ENCODE measurements at places on chromosomes 1 and 21.

DNA sequence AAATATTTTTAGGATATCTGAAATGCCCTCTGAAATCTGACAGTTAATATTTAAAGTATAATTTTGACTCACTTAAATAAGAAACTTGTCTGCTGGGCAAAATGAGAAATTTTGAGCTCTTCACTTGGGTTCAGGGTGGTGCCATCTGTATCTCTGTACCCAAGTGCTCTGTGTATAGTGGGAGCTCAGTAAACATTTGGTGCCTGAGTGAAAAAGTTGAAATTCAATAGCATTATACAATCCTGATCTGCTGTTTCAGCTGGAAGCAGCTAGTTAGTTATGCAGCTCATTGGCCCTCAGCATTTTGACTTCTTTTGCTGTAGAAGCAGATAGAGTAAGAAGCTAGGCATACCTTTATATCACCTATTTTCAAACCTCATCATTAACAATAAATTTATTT, 73.3 kb downstream of the RPE65 start:
- peak; percentile 35 for DNase-seq

- DNase-seq, result no peak
These were observed 78.9 kb upstream of the MROH9 start for GRCh38 chr1:170856455-170856854.

GRCh38 chr1:185038813-185039376, 6.5 kb upstream of the RNF2 start:
- no peak for DNase-seq

- no peak for DNase-seq
These were observed 168.3 kb downstream of the RHOU start for GRCh38 chr1:228903434-228904071.

DNA sequence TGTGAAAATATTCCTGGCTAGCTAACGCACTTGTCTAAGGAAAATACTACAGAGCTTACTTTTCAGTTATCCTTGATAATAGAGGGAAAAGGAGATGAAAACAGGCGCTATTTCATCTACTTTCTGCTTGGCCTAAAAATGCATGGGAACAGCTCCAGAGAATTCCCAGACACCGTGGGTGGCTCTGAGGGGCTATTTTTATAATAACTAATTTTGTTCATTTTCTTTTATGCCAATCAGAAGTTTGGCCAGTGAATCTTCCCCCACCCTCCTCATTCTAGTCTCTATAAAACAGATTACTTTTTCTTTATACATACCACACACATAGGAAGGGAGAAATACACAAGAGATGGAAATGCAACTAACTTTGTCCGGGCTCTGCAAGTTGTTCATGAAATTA, 322.9 kb downstream of the SETD4 start:
- no peak for DNase-seq

DNA sequence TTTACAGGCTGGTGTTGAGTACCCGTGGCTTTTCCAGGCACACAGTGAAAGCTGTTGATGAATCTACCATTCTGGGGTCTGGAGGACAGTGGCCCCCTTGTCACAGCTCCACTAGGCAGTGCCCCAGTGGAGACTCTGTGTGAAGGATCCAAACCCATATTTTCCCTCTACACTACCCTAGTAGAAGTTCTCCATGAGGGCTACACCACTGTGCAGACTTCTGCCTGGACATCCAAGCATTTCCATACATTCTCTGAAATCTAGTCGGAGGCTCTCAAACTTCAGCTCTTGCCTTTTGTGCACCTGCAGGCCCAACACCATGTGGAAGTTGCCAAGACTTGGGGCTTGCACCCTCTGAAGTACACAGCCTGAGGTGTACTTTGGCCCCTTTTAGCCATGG, 227.8 kb downstream of the BACH1 start:
- DNase-seq, result no peak

- no peak for DNase-seq
These were observed 2.5 kb downstream of the FCRL4 start for GRCh38 chr1:157595356-157595755.

DNA sequence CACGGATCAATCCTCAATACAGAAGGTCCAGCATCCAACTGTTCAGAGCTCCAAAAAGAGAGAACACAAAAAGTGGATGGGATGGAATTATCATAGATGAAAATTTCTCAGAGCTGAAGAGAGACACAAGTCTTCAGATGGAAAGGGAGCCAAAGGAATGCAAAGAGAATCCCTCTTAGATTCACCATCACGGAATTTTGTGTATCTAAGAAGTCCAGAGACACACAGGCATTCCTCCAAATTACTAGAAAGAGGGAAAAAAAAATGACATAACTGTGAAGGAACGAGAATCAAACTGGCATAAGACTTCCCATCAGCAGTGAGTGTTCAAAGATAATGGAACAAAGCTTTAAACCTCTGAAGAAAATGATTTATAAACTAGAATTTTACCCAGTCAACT, 101.2 kb downstream of the ZSCAN20 start:
- DNase-seq, result no peak

DNA sequence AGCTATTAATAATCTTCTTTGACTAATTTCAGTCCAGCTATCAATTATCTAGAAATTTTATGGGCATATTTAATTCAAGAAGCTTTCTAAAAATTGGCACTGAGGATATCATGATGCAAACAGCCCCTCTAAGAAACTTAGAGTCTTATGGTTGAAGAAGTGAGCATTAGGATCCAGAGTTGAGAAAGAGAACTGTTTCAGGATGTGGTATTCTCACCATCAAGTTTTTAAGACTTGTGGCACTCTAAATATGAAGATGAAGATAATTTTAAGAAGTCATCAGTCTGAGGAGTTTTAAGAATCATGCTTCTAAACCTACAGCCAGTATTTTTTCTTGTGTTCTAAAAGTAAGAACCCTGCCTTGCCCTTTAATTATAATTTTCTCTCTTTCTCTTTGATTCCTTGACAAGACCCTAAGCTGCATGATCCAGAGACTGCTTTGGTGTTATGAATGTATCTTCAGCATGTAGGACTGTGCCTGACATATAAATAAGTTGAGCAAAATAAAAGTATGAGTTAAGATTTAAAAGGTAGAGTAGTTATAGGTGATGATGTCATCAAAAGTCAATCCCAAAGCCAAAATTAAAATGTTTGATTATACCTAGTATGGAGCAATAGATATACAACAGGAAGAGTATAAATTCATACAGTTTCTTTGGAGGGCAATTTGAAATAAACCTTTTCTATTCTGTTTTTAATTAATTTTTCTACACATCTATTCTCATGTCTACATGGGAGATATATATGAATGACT, 39.1 kb downstream of the RPS6KC1 start:
- DNase-seq, result no peak

GRCh38 chr1:248817065-248817464, 8.7 kb downstream of the SH3BP5L start:
- no peak for DNase-seq

- no peak for DNase-seq
These were observed 175.0 kb downstream of the CTH start for GRCh38 chr1:70586046-70586445.

DNA sequence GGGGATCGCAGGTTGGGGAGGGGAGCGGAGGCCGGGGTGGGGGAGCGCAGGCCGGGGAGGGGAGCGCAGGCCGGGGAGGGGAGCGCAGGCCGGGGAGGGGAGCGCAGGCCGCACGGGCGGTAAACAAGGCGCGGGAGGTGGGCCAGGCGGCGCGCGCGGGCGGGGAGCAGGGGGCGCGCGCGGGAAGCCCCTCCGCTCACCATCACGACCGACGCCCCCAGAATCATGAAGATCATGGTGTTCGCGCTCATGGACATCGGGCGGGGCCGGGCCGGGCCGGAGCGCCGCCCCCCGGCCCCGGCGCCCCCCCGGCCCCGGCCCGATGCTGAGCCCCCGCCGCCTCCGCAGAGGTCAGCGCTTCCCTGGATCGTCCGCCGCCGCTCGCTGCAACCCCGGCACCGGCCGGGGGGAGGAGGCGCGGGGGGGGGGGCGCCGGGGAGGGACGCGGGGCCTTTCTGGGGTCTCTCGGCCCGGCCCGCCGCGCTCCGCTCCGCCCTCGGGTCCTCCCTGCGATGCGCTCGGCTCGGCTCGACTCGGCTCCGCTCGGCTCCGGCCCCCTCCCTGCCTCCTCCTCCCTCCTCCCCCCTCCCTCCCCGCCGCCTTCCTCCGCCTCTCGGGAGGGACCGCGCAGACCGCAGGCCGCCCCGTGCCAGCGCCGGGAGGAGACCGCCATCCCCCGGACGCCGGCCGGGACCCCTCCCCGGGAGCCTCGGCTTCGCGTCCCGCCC, at the start of gene TMEM240:
Gene TMEM240, minus strand, starts transcription at position 535 of the 728 bp plus-strand sequence. Its CDS starts 278 bp downstream, at position 257.
- peak; percentile 66 for DNase-seq

- DNase-seq, result no peak
These were observed 5.3 kb downstream of the TIE1 start for GRCh38 chr1:43305926-43306687.

- no peak for DNase-seq
These were observed 213.5 kb upstream of the MAP1LC3C start for GRCh38 chr1:242212401-242212800.

- no peak for DNase-seq
These were observed 19.9 kb upstream of the LPAR3 start for GRCh38 chr1:84912726-84913554.

Data from NCI-H2171 (cell line).